Activated CD4-positive, alpha-beta memory T cell treated with anti-CD3 and anti-CD28 coated beads, Interleukin-2, amount 10 ng/mL, durations not matched to agents 7 days and 5 days (primary cell): ENCODE measurements at places on chromosomes 16 and 17. TPM values are rescaled to one million over a fixed set of nuclear protein-coding genes. Genes with fewer than 3 reads are reported as not detected.

OTOP2 gene
- not detected for total RNA-seq

SCRN2 gene
- 29.8 TPM for total RNA-seq

ABCC3 gene
- total RNA-seq = 0.25 TPM

MFSD6L gene
- 0.13 TPM for total RNA-seq

DPEP2 gene
- 17.5 TPM for total RNA-seq

TUBG2 gene
- 7.5 TPM for total RNA-seq

PIMREG gene
- total RNA-seq = 21.2 TPM

KRTAP1-5 gene
- total RNA-seq = not detected

SYCE1L gene
- total RNA-seq = 12.8 TPM

CES5A gene
- not detected for total RNA-seq

MGAT5B gene
- total RNA-seq = 0.13 TPM

ATP1B2 gene
- total RNA-seq = 0.50 TPM

RNF157 gene
- 79.8 TPM for total RNA-seq

NLE1 gene
- total RNA-seq = 13.4 TPM

MAPT gene
- total RNA-seq = 0.15 TPM

SPATA32 gene
- total RNA-seq = 0.23 TPM

GNG13 gene
- total RNA-seq = not detected

SEZ6L2 gene
- total RNA-seq = 0.08 TPM

TBC1D3B gene
- total RNA-seq = 6.8 TPM

TMC8 gene
- total RNA-seq = 334 TPM

CA7 gene
- total RNA-seq = 0.13 TPM

AGRP gene
- total RNA-seq = not detected

NSF gene
- 48.6 TPM for total RNA-seq

QRICH2 gene
- total RNA-seq = 1.9 TPM

FBXO39 gene
- total RNA-seq = 1.1 TPM

FA2H gene
- 1.1 TPM for total RNA-seq

MPV17L gene
- total RNA-seq = not detected

TCAP gene
- 1.5 TPM for total RNA-seq

BRICD5 gene
- total RNA-seq = 10.3 TPM

KRT28 gene
- total RNA-seq = not detected

AURKB gene
- total RNA-seq = 167 TPM

GPR179 gene
- total RNA-seq = 0.08 TPM

OR1A1 gene
- not detected for total RNA-seq
